ENCODE measurements at places on chromosomes 16 and 17.

DNA sequence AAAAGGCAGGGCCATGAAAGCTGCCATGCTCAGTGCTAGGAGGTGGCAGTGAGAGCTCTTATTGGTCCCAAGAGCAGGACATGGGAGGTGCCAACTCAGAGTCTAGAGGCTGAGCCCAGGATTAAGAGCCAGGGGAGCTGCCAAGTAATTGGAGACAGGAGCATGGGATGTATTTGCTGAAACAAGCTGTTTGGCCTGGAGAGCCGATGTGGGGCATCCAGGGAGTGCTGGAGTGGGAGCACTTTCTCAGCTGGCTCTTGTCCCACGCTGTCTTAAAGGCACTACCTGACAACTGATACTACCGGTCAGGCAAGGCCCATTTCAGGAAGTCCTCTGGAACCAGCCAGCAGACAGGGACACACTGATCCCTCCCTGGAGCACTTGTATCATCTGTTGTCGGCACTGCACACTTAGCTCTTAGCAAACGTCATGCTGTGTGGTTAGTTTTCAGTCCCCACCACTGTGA lies 19.3 kb downstream of the ANKFN1 start:
- no peak for DNase-seq

DNA sequence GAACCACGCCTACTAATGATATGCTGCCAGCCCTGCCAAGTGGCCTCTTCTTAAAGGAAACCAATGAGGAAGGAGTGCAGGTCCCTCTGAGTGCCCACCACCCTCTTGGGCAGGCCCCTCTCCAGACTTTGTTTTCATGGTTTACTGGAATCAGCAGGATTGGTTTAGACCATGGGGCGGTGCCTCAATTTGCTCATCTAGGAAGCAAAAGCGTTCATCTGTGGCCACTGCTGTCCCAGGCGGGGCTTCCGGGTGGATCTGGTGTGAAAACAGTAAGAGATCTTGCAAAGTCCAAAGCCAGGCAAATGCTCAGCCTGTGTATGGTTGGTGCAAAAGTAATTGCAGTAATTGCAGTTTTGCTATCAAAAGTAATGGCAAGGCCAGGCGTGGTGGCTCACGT lies 71.3 kb downstream of the AMFR start:
- no peak for DNase-seq

DNA sequence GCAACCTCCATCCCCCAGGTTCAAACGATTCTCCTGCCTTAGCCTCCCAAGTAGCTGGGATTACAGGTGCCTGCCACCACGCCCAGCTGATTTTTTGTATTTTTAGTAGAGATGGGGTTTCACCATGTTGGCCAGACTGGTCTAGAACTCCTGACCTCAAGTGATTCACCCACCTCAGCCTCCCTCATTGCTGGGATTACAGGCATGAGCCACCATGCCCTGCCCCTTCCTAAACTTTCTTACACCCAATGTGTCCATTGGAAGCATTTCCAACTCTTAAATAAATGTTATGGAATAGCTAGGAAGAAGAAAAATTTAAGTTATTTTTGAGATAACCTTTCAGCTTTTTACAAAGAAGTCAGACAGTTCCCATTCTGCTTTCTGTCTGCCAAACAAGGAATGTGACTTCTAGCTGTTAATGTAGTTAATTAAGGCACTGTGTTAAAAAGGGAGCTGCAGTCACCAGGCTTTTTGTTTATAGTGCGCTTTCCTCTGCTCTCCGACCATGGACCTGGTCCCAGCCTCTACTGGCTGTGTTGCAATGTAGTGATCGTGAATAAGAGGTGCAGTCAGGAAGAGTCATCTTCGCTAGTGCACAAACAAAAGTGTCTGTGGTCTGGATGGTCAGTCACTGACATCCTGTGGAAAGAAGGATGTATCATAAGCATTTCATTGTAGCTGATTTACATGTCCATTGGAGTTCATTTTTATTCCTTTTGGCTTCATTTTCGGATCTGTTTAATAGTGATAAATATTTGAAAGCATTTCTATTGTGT lies 39.7 kb downstream of the USP10 start:
- peak; percentile 64 for DNase-seq

GRCh38 chr17:58710948-58711552 lies 18.6 kb downstream of the RAD51C start:
- DNase-seq = peak; percentile 17

DNA sequence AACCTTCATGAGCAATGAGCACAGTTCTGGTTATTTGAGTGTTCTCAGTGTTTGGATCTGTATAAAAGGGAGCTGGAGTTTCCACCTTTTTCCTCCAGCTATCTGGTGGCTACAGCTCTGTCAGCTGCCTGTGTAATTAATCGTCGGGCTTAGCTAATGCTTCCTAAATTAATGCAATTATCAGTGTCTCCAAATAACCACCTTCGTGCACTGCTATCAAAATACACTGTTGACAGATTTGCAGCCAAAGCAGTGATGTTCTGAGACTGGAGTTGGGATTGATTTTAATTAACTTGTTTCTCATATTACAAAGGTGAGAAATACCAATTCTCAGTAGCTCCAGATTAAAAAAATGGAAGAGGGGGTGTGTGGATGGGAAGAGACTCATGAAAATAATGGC lies 325.8 kb downstream of the CBLN1 start:
- no peak for DNase-seq

- no peak for DNase-seq
These were observed 386.6 kb downstream of the SEC14L1 start for GRCh38 chr17:77527409-77527808.

DNA sequence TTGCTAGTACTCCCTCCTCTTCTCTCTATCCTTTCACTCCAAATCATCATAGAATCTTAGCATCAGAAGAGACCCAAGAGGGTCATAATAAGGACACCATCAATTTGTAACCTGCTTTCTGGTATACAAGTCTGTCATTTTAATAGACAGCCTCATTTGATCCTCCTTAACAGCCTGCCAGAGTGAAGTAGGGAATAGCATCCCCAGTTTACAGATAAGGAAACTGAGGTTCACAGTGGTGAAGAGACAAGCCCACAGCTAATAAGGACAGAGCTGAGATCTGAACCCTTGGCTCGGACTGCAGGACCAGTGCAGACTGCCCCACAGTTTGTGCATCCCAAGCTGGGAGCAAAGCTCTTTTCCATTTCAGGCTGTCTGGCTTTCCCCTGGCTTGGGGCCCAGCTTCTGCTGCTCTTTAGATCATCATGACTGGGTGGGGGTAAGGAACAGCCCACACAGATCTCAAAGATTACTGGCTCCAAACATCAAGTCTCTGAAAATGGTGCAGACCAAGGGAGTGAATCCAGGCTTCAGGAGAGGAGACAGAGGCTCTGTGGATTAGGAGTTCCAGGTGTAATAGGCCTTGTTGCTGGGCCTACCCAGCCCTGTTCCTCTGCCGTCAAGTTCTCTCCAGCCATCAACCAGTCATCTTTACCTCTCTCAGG lies 10.3 kb upstream of the IGFBP4 start:
- DNase-seq = no peak

DNA sequence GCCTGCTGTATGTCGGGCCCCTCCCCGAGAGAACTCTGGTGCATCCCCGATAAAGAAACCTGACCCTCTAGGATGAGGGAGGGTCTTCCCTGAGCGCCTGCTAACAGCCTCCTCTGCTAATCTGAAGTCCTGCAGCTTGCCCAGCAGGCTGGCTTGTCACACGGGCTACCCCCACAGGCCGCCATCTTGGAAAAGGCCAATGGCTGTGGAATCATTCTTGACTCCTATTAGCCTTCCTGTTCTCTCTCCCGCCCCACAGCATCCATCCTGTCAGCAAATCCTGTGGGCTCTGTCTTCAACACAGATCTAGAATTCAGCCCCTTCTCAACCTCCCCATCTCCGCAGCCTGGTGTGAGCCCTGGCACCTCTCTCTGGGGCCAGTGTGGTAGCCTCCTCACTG lies 12.0 kb downstream of the IL4R start:
- no peak for DNase-seq

All from RWPE1 (cell line).